ENCODE measurements at places on chromosomes 16 and 17.

DNA sequence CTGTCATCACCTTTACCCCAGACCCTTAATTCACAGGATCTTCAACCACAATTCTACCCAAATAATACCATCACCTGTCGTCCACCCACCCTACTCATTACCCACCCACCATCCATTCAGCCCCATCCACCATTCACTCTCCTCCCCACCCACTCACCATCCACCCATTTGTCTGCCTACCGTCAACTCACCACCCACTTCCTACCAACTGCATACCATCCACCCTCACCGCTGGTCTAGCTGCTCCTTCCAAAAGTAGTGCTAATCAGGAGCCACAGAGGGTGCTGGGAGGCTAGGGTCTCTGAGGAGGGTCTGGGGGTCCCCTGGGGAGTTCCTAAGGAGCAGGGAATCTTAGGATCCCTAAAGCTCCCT is 12.0 kb upstream of the IGFBP4 start:
- DNase-seq: no peak

DNA sequence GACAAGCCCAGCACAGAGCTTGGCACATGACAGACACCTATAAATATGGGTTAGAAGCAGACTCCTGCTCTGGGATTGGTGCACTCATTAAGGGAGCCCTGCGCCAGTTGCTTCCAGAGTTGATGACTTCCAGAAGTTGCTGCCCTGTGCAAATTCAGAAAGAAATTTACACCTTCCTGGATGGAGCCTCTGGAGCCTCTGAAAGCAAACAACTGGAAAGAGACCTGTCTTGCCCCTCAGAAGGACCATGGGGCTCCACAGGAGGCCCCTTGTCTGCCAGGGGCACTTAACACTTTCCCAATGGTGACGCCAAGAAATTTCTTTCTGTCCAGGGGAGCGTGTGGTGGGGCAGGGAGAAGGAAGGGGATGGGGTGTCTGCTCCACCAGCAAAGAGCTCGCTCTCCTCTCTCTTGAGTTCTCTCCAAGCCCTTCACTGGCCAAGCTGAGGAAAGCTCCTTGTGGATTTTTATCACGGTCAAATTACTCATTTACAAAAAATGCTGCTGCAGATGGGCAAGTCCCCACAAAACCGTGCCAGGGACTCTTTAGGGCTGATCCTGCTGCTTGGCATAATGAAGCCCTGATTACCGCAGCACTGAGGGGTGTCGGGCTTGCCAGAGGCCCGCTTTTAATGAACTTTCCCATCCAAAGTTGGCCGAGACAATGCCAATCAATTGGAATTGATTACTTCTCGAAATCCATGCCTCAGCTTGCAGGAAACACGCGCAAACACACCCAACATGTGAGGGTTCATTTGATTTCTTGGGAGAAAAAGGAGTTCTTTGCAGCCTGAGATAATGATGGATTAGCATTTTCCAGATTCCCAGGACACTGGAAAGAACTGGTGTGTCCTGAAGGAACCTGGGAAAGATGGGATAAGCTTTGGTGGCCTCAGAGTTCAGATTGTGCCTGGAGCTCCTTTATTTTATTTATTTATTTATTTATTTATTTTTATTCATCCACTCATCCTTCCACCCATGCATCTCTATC is 583.6 kb upstream of the CDH5 start:
- DNase-seq: no peak

DNA sequence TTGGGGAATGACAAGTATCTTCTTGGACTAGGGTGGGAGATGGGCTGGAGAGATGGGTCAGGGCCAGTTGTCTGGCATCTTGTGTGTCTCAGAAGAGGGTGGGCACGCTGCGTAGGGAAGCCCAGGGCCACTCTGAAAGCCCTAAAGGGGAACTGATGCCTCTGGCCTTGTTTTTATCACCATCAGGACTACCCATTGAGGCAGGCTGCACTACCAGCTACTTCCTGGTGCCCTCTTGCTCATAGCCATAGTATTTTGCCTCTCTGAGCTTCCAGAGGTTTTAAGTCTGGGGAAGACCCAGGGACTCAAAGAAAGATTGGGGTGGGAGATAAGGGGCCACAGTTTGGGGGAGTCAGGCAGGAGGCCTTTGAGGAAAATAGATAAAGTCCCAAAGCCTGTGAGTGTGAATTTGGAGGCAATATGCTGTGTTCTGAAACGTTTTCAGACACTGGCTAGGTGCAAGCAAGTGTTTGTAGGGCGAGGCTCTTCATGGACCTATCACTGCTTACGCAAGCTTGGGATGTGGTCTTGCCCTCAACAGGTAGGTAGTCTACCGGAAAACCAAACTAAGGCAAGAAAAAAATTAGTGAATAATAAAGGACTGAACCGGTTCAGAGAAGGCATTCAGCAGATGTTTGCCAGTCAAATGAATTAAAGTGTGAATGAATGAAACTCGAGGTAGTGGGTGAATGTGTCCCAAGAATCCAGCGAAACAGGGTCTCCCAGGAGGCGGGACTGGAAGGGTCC is 688 bp upstream of the ITGB3 start:
- no peak for DNase-seq

- no peak for DNase-seq
These were observed 26.5 kb upstream of the CRHR1 start for GRCh38 chr17:45757431-45758218.

- no peak for DNase-seq
These were observed 107.9 kb upstream of the EEF2KMT start for GRCh38 chr16:5205361-5206040.

DNA sequence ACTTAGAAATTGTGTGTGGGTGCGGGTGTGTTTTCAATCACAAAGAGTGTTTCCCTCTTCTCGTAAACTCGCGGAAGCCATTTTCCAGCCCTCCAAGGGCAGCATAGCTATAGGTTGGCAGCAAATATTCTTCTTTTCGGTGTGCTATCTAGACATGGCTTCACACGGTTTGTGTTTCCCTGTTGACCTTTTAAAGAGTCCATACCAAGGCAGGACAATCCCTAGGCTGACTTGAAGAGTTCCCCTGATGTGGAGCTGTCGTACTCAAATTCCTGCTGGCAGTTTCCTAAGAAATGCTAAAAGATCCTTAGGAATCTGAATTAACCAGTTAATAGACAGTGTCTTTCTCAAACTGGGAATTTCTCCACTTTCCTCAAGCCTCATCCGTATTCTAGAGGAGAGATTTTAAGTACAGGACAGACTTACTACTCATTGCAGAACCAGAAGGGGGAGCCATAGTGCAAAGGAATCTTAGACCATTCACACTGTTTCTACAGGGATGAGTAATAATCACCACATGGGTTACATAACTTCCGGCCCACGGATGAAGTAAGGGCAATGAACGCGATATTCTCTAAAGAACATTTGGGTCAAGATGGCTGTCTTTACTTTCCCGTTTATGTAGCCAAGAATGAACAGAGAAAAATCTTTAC is 288.6 kb upstream of the ELAC2 start:
- DNase-seq: peak; percentile 3

DNA sequence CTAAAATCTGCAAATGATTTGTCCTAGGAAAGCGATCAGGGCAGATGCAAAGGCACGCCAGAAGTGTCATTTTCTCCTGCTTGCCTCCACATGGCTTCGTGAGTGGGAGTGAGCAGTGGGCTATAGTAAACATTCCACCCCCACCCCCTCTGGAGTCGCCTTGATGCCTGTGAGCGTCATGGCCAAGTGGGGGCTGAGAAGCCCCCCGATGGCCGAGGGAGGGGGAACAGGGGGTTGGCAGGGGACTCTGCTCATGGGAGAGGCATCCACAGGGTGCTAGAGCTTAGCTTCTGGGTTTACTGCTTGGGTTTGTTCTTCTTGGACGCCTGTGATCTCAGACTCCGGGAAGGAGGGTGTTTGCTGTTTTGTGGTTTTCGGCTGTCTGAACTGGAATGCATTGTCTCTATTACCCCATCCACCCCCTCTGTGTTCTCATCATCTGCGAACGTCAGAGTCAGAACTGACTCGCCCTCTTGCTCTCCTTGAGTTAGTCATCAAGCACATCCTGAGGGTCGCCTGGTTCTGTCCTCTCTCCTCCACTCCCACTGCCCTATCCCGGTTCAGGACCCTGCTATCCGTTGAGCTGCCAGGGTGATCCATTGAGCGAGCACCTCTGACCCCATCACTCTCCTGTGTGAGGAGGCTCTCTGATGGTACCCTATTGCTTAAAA is 15.4 kb downstream of the TNS4 start:
- DNase-seq: no peak

GRCh38 chr16:88585269-88585668 is 15.1 kb downstream of the ZC3H18 start:
- DNase-seq: no peak

- no peak for DNase-seq
These were observed 2.0 kb upstream of the INPP5K start for GRCh38 chr17:1518410-1518809.

DNA sequence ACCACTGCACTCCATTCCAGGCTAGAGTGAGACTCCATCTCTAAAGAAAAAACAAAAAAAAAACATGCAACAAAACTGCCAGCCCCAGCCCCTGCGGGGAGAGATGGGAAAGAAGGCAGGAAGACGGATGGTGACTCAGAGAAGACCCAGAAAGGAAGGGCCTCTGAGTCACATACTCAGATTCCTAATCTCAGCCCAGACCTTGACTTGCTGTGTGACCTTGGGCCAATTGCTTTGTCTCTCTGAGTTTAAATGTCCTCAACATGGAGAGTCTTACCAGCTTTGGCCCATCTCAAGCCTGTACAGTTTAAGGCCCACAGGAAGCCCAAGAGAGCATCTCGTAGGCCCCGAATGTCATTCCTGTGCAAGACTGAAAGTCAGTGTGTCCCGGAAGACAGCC is 86.5 kb upstream of the LHX1 start:
- DNase-seq: no peak

DNA sequence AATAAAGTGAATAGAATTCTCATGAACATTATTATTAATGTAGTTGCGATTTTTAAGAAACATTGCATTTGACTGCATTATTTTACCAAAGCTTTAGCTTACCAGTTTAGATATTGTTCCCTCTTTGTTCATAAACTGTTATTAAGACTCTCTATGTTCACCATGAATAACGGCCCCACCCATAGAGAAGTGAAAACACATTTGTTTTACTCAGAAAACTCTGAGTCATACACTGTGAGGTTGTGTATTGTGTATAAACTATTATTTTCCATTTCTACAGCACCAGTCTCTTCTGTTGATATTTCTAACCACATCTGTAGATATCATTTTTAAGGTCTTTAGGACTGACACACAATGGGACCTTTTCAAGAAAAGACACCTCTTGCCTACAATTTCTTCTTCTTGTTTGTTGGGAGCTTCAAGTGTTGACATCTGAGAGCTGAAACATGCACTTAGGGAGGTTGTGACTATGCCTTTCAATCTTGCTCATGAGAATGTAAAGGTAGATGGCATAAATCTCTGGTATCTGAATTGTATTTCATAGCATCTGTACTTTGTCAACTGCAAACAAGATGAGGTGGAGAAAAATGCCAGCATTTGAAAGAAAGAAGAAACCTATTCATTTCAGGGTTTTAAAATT is 252.9 kb upstream of the CDH8 start:
- DNase-seq: no peak
